ENCODE measurements at places on chromosomes 11 and 22.
A peak's percentile ranks its signal among the peaks of the same experiment; 100 is the strongest.

GRCh38 chr11:10622957-10623791 is 54.7 kb upstream of the LYVE1 start:
- peak; percentile 89 for DNase-seq

DNA sequence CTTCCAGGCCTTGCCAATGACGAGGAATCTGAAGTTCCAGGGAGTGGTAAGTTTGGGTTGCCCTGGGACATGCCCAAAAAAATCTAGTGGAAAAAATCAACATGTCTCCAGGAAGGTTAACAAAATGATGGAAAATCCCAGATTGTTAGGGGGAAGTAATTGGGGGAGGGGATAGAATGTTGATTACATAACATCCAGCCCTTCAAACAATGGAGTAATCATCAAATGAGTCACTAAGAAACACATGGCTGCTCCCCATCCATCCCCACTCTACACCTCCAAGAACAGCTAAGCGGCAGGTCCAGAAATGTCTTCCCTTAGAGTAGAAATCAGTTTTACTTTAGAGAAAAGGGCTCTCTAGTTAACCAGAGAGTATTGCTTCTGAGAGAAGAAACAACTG is 94.9 kb downstream of the ETS1 start:
- DNase-seq, result no peak

GRCh38 chr11:134340354-134340964 is 8.7 kb downstream of the GLB1L2 start:
- DNase-seq, result no peak

DNA sequence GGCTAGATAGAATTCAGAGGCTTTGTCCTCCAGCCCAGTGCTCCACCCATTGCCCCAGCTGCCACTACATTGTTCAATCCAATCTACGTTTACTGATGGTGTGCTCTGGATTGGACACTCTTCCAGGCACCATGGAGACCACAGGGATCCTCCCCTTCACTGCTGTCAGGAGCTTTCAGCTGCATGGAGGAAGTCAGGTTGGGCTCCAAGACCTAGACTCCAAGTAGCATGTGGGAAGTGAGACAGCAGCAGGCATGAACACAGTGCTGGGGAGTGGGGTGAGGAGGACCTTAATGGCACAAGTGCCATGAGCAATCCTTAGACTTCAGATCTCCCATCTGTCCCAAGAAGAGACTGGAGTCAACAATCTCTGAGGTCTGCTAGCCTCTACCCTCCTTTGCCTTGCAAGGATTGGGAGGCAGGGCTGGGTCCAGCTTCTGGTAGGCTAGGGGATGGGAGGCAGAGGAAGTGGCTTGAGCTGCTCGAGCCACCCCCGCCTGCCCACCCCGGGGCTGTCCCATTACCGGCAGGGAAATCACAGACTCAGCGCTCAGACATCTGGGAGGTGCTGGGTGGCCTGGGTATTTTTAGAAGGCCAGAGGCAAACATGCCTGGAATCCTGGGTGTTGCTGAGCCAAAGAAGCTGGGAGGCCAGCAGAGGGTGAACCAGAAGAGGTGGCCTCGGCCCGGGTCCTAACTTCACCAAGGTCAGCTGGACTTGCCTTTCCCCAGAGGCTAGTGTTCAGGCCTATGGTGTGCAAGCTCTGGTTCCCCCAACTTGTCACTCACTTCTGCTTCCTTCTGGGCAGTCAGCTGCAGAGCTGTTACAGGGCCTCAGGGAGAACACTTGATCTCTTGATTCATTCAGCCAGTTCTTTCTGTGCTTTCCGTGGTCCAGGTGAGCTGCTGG is 15.2 kb upstream of the FCHSD2 start:
- peak; percentile 85 for DNase-seq

- DNase-seq, result no peak
These were observed 4.9 kb downstream of the PTDSS2 start for GRCh38 chr11:454801-455565.

GRCh38 chr22:39204216-39204615 is 40.6 kb downstream of the PDGFB start:
- DNase-seq, result no peak

GRCh38 chr11:120556797-120557196 is 45.2 kb downstream of the GRIK4 start:
- DNase-seq, result no peak

DNA sequence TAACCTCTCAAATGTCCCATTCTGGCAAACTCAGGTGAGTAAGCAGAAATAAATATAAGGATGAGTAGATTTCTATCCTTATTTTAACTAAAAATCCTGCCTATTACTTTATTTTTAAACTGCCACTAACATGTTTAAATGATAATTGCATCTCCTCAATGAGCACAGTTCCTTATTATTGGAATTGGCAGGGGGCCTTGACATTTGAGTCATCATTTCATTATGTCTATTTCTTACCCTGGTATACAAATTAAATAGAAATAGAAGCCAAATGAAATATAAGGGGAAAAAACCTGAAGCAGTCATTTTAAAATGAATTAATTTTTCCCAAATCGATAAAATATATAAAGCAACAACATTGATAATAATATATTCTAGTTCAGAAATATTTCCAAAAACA is 81.2 kb downstream of the GUCY1A2 start:
- DNase-seq, result no peak

DNA sequence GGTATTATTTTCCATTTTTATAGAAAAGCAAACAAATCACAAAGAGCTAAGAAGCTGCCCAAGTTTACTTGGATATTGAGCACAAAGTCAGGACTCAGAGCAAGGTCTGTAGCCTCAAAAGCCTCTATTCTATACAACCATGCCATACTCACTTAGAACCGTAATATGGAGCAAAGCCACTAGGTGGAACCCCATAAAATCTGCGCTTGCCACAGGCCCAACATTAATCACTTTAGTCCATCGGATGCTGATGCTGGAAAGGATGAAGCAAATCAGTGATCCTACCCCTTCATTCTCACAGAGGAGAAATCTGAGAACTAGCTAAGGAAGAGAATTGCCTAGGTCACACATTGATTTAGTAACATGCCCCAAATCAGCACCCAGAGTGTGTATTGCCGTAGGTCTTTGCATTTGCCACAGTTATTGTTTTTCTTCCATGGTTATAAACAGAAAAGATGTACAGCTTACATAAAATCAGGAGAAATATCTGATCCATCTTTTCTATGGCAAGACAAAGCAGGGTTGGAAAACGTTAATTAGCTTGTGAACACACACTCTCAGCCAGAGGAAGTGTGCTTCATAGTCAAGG is 56.7 kb upstream of the RAB38 start:
- no peak for DNase-seq

GRCh38 chr11:106950067-106950491 is 68.2 kb downstream of the GUCY1A2 start:
- DNase-seq, result no peak

DNA sequence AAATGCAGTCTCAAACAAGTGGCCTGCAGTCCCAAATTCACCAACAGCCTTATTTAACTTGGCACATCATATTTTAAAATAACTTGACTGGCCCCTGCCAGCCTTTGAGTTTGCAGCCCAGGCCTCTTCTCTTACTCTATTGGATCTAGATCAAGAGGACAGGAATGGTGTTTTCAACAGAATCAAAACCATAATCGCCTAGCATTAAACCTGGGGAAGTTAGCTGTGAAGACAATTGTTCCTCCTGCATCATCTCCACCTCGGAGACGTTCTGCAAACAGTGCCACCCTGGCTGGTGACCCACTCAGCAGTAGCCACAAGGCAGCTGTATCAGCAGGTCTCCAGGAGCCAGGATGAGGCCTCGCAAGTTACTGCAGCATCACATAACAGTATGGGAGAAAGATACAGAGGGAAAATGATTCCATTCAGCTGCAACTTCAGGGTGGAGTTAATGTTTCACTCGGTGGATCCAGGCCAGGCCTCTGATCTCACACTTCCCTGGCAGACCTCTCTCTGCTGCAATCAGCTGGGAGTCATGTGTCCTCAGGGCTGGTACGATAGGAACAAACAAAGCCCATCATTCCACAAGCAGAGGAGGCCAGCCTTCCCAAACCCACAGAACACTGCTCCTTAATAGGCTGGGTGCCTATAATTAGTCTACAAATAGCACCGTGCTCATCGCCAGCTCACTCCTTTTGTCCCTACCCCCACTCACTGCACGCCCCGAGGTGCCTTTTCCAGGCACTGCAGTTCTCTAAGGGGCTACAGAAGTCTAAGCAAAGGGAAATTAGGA is 18.6 kb upstream of the SCN2B start:
- DNase-seq, result peak; percentile 90

Data from cardiac septum (tissue), 1 donor.